HT1080 (cell line): ENCODE measurements at places on chromosomes 7 and 10. TPM values are rescaled to one million over a fixed set of nuclear protein-coding genes. Genes with fewer than 3 reads are reported as not detected.

DNA sequence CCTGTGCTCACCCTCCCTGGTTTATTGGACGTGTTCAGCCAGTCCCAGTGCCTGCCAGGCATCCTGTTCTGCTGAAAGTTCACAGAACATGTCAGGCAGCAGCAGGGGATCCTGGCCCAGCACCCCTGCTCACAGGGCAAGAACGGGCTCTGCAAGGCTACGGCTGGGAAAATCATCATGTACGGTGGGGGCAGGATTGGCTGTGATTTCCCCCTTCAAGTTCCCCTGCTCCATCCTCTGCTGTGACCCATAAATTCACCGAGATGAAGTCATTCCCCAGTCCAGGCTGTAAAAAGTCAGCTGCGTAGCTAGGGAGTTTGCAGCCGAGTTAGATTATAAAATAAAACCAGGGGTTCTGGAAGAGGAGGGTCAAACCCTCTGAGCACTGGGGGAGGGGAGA, 484.1 kb upstream of the ZMIZ1 start:
- DNase-seq = no peak

GRCh38 chr10:110304394-110304779, 333 bp downstream of the SMNDC1 start:
- DNase-seq = no peak

- no peak for DNase-seq
These were observed 27.3 kb upstream of the WDFY4 start for GRCh38 chr10:48657416-48657815.

DNA sequence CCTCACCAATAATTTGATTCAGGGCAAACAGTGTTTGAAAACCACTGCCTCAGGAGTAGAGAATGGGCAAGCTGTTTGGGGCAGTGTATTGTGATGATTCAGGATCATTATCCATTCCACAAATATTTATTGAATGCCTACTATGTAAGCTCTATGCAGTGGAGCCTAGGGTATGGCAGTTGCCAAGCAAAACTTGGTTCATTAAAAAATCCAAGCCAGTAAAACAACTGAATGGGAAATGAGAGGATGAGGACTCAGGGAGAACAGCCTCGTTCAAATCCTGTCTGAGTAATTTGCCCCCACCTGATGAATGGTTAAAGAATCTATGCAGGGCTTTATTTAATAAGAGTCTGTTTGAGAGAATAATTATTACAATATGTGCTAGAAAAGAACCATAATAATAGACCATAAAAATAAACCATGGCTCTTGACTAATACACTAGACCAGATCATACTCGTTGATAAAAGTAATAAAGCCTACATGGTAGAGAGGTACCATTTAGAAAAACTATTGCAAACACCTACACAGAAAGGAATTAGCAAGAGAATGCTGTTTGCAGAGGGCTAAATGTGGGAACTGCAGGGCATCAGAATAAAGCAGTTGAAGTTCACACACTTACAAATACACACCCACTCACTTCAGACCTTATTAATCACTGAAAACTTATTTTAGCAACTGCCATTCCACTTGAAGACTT, 71.7 kb downstream of the CREB5 start:
- no peak for DNase-seq

DNA sequence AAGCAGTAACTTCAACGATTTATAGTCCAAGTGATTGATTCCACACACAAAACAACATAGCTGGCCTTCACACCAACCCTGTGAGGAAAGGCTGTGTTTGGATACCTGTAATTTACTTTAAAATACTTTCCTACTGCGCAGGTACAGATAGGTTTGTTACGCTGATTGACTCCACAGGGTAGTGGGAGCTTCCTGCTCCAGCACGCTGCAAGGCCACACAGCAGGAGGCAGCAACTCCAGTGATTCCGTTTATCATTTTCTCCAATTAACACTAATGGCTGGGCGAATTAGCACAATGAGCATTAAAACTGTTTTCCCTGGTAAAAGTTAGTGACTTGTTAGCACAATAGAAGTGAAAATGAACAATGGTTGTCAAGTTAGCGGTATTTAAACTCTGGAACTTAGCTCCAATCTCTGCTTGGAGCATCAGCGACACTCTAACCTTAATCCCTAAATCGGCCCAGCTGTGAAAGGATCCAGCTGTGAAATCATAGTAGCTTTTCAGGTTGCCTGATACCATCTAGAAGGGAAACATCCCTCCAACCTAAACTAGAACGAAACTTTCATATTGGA, 959 bp downstream of the DCLRE1C start:
- no peak for DNase-seq

GRCh38 chr10:71569775-71570588, 149.6 kb downstream of the C10orf105 start:
- peak; percentile 36 for DNase-seq

Gene RET
- total RNA-seq = 0.03 and 0.06 TPM in 2 replicates

Gene IL2RA
- total RNA-seq = not detected in 2 replicates

Gene HDAC9
- 9.6 and 16.1 TPM in 2 replicates for total RNA-seq

- DNase-seq = peak; percentile 47
These were observed 9.9 kb downstream of the CRPPA start for GRCh38 chr7:16411391-16411790.

GRCh38 chr10:131242007-131242406, 69.5 kb downstream of the TCERG1L start:
- peak; percentile 17 for DNase-seq

Gene EMX2
- 0.08 and 0.20 TPM in 2 replicates for total RNA-seq

DNA sequence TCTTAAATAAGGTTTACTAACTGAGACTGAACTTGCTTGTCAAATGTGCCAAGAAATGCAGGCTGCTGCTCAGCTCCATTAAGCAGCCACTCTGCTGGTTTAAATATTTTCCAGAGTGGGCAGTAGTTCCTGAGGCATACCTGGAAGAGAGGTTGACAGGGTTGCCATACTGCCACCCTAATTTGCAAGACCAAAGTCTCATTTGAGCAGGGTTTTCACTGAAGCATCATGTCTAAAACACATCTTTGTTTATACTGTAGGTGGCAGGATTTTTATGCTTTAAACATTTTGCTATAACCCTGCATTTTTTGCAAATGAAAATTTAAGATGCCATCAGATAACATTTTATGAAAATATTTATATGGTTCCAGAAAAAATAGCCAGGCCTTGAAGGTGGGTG, 618.0 kb upstream of the LRRTM3 start:
- DNase-seq = no peak

Gene AP1S1
- total RNA-seq = 184 TPM in 2 replicates
